ENCODE measurements at places on chromosomes 1 and 21. TPM values are rescaled to one million over a fixed set of nuclear protein-coding genes. Genes with fewer than 3 reads are reported as not detected.

The RAD54L gene
- total RNA-seq: 2.5 TPM

DNA sequence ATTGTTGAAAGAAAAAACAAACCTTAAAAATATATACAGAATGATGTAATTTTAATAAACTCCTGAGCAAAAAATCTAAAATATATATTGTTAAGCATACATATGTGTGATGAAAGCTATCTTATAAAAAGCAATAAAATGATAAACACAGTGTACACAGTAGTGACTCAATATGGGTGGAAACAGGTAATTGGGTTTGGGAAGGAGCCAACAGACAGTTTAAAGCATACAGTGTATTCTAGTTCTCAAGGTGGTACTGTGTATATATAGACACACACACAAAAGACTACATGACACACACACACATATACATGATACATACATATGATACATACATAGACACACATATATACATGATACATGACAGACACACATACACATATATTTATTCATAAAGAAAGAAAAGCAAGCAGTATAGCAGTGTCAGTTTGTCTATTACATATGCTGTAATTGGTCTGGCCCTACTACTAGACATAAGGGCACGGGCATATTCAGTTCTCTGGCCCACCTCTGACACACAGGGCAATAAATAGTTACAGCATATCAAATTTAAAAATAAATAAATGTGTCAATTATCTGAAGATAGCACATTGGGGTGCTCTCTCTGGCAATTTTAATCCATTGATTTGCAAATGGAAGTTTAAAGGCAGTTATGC, 330.2 kb downstream of the S1PR1 start:
- no peaks in the 10 kb centered on the region for H3K36me3 ChIP-seq
- H3K27ac ChIP-seq: no peak overlapping the region
- H3K4me3 ChIP-seq: no peak overlapping the region
- no peaks in the 10 kb centered on the region for H3K4me1 ChIP-seq

DNA sequence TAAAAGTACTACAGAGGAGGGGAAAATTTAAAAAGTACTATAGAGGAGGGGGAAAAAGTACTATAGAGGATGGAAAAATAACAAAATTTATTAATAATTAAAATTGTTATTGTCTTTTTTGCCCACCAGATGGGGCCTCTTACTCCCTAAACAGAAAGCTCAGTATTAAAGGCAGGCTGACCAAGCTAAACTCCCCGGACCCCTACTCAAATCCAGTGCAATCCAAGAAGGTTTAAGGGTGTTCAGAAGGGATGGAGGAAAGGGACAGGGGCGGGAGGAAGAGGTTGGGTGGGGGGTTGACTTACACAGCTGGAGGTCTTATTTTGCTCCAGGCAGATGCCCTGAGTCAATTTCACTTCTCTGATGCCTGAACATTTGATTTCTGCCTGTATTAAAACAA, 13.7 kb downstream of the CD34 start:
- H3K4me1 ChIP-seq: no peaks in the 10 kb centered on the region
- peaks cover 5% of the 10 kb centered on the region for H3K27me3 ChIP-seq
- no peak overlapping the region for H3K4me3 ChIP-seq
- H3K36me3 ChIP-seq: no peaks in the 10 kb centered on the region

DNA sequence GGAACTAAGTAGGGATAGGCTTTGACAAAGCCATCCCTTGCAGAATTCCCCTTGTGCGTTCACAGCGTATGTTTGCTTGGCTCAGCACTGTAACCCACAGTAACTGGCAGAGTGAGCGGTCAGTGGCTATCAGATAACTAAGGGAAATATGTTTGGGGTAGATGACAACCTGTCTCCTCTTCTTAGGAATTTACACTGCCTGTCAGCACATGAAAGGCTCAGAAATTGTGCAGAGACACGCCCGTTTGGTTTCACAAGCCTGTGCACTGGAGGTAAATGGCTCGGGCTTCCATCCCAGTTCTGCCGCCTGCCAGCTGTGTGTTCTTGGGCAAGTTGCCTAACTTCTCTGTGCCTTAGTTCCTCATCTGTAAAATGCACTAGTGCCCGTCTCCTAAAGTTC, 101.2 kb downstream of the PRDM2 start:
- H3K36me3 ChIP-seq: no peaks in the 10 kb centered on the region
- no peak overlapping the region for H3K4me3 ChIP-seq
- H3K4me1 ChIP-seq: no peaks in the 10 kb centered on the region

DNA sequence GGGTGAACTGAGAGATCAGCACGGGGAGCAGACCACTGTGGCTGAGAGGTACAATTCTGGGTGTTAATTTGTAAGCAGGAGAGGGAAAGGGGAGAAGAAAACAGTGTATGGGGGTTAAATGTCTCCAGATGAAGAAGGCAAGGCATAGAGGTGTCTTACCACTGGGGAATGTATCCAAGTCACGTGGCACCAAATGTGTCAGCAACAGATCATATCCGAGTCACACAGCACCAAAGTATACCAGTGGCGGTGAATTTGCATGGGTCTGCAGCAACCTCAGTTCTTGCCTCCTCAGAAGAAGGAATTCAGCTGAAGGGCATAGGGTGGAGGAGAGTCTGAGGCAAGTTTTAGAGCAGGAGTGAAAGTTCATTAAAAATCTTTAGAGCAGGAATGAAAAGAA, 21.2 kb upstream of the SYCP1 start:
- no peaks in the 10 kb centered on the region for H3K4me1 ChIP-seq
- DNase-seq: no peak
- no peaks in the 10 kb centered on the region for H3K27me3 ChIP-seq
- no peak overlapping the region for H3K27ac ChIP-seq
- no peak overlapping the region for H3K4me3 ChIP-seq

GRCh38 chr21:32459972-32460371, 47.5 kb downstream of the EVA1C start:
- DNase-seq: no peak
- no peaks in the 10 kb centered on the region for H3K4me1 ChIP-seq
- no peaks in the 10 kb centered on the region for H3K27me3 ChIP-seq

The KRTAP13-2 gene
- total RNA-seq: not detected

GRCh38 chr1:6485168-6486101, 6.0 kb downstream of the PLEKHG5 start:
- H3K27ac ChIP-seq: no peak overlapping the region
- H3K4me1 ChIP-seq: no peaks in the 10 kb centered on the region
- peak overlapping the region; percentile 32 for H3K4me3 ChIP-seq

The CLDN19 gene
- total RNA-seq: 12.9 TPM

The PIK3R3 gene
- 6.4 TPM for total RNA-seq

GRCh38 chr1:40607921-40608320, 57.6 kb downstream of the RIMS3 start:
- H3K4me1 ChIP-seq: no peaks in the 10 kb centered on the region
- DNase-seq: no peak
- H3K36me3 ChIP-seq: no peaks in the 10 kb centered on the region
- peaks cover 5% of the 10 kb centered on the region for H3K27me3 ChIP-seq
- no peak overlapping the region for H3K4me3 ChIP-seq

The DDR2 gene
- total RNA-seq: 1.4 TPM

DNA sequence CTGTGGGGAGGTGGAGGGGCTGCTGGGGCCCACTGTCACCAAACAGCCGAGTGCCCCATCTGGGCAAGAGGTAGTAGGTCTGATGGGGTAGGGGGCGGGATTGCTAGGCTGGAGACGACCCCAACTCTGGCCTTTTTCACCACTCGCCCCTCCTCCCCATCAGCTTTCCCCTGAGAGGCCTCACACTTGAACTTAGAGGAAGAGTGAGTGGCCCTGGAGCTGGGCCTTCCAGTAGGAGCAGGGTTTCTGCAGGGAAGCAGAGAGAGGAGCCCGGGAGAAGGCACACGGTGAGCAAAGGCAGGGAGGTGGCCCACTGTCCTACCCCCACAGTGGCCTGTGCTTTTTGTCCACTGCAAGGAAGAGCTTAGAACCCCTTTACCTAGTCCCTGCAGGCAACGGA, 111.9 kb upstream of the WNT4 start:
- peaks cover 9% of the 10 kb centered on the region for H3K4me1 ChIP-seq
- no peak overlapping the region for H3K27ac ChIP-seq
- no peak overlapping the region for H3K4me3 ChIP-seq
- no peaks in the 10 kb centered on the region for H3K27me3 ChIP-seq
- no peaks in the 10 kb centered on the region for H3K36me3 ChIP-seq
- no peak for DNase-seq

The POU3F1 gene
- total RNA-seq: 0.30 TPM

DNA sequence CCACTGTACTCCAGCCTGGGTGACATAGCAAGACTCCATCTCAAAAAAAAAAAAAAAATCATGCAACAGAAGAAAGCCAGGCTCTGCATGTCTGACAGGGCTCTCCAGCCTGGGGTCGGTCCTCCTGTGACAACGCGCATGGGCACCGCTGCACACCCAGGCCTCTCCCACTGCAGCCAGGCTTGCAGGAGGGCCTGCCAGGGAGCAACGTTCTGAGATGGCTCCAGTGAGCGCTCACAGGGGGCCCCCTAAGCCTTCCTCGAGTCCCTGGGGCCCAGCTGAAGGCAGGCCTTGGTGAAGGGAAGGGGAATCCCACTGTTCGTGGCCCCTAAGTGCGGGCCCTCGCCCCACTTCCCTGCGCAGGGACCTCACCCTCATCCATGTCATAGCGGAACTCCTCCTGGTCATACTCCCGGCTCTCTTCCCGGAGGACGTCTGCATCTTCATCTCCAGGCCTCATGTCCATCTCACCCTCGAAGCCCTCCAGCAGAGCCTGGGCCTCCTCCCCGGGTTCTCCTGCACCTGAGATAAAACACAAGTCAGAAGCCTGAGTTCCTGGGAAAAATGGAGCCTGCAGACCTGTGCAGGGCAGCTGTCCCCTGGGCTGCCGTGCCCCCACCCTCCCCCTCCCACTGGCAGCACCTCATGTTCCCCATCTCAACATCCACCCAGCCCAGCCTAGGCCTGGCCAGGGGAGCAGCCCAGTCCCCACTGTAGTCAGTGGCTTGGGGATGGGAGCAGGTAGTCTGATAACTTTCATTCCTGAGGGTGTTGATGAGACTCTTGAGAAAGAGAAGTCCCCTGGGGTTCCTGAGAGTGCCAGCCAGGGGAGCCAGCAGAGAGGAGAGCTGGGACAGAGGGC, 20.3 kb downstream of the RSPH1 start:
- H3K27ac ChIP-seq: no peak overlapping the region
- H3K36me3 ChIP-seq: no peaks in the 10 kb centered on the region
- H3K27me3 ChIP-seq: no peaks in the 10 kb centered on the region
- no peak for DNase-seq

The ARHGEF16 gene
- total RNA-seq: 7.2 TPM

The SYT11 gene
- 2.5 TPM for total RNA-seq

The VASH2 gene
- total RNA-seq: 5.9 TPM

- H3K27me3 ChIP-seq: no peaks in the 10 kb centered on the region
- no peak overlapping the region for H3K27ac ChIP-seq
- no peaks in the 10 kb centered on the region for H3K36me3 ChIP-seq
Observed at GRCh38 chr1:161930064-161930463, 93.6 kb downstream of the OLFML2B start.

DNA sequence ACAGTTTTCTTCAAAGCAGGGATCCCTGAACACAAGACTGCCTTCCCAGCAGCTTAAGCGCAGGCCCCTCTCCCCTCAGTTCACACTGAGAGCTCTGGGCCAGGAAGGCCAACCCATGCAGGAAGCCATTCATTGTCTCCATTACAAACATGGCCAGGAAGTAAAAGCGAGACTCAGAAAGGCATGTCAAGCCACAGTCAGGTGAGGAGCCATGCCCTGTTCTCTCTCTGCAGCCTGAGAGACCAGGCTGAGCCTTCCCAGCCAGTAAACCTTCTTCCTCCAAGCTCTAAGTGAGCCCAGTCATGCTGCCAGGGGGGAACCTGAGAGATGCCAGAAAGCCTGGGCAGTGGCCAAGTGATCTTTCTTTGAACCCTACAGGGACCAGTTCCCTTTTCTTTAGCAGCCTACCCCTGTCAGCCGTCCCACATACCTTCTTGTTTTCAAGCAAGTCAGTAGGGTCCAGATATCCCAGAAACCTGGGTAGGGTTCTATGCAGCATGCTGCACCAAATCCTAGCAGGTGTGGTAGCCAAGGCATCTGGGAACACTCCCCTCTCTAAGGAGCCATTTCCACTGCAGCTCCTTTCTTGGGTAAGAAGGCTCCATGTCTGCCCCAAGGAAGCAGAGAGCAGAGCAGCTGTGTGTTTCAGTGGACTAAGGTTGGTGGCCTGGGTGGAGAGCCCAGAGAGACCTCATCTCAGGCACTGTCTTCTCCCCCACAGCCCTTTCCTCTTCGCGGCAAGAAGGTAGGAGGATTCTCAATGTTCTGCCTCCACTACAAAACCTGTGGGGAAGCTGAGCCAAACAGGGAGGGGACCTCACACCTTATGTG, 977 bp downstream of the TRAF3IP3 start:
- H3K4me3 ChIP-seq: no peak overlapping the region
- peaks cover 5% of the 10 kb centered on the region for H3K4me1 ChIP-seq
- DNase-seq: no peak
- no peaks in the 10 kb centered on the region for H3K27me3 ChIP-seq

The HRNR gene
- total RNA-seq: not detected

DNA sequence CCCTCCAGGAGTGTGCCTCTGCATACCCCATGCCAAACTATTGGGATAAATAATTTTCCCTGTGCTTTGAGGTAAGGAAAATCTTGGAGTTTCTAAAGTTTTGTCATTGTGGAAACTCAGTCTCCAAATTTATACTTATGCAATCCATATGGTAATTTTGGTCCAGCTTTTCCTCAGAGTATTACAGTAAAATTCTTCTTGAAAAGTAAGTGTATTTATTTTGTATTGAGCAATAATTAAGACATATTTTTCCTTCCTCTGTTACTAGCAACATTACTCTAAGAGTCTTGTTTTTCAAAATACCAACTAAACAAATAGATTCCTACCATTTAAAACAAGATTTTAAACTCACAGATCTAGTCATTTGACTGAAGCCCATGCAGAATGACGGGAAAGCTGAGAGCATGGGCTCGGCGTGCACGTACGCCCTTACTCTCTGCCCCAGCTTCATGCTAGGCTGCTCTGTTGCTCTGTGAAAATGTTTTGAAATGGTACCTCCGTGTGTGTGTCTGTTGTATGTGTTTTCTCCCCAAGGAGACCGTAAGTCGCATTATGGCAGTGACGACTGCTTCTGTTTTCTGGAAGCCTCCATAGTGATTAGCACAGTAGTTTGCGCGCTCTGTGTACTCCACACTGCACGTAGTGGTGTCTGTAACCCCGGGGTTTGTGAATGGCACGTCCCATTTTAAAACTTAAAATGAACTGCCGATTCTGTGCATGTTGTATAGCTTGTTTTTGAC, 165.3 kb downstream of the SDCCAG8 start:
- H3K36me3 ChIP-seq: peaks cover 6% of the 10 kb centered on the region
- no peak overlapping the region for H3K4me3 ChIP-seq
- no peak for DNase-seq
- H3K27me3 ChIP-seq: no peaks in the 10 kb centered on the region

- no peak overlapping the region for H3K27ac ChIP-seq
- H3K4me1 ChIP-seq: no peaks in the 10 kb centered on the region
- no peak overlapping the region for H3K4me3 ChIP-seq
- no peaks in the 10 kb centered on the region for H3K27me3 ChIP-seq
- DNase-seq: no peak
Observed at GRCh38 chr1:199794105-199794863, 233.2 kb upstream of the NR5A2 start.

Measured in cardiac muscle cell (in vitro differentiated cells and primary cell).